ENCODE measurements at places on chromosomes 1 and 21.

DNA sequence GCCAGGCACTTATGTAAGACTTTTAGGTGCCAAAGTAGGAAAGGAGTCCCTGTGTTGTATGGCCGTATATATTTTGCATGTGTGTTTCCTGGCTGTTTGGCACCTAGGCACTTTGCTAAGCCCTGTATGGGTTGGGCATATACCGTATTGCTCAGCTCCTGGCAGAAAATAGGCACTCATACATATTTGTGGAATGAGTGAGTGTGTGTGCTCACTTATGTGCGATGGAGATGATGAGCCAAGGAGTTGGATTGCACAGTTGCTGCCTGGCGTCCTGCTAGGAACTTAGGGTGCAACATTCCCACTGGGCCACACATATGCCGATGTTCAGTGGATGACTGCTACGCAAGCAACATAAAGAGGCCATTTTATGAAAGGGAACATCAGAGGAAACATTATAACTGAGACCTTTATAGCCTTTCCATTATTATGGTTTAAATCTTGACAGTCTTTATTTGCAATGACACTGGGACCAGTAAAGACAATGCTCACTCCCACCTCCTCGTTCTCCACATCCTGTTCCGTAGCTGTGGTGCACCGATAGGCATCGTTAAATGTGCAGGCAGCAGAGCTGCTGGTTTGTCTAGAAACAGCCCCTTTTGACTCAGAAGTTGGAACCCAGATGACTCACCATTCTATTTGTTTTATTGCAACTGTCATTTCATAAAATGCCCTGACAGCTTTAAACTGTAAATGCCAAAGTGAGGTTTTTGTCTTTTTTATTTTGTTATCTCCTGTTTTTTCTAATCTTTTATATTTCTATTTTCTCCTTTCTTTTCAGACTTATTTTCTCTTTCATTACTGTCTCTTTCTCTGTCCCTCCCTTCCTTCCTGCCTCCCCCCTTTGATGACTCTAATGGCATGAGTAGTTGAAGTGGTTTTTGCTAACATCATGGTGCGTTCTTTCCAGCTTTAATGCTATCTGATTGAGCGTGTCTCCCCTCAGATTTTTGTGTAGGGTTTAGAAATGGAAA lies 36.1 kb downstream of the PEX14 start:
- no peak for DNase-seq

GRCh38 chr1:196070940-196071339 lies 537.3 kb downstream of the KCNT2 start:
- DNase-seq: no peak

DNA sequence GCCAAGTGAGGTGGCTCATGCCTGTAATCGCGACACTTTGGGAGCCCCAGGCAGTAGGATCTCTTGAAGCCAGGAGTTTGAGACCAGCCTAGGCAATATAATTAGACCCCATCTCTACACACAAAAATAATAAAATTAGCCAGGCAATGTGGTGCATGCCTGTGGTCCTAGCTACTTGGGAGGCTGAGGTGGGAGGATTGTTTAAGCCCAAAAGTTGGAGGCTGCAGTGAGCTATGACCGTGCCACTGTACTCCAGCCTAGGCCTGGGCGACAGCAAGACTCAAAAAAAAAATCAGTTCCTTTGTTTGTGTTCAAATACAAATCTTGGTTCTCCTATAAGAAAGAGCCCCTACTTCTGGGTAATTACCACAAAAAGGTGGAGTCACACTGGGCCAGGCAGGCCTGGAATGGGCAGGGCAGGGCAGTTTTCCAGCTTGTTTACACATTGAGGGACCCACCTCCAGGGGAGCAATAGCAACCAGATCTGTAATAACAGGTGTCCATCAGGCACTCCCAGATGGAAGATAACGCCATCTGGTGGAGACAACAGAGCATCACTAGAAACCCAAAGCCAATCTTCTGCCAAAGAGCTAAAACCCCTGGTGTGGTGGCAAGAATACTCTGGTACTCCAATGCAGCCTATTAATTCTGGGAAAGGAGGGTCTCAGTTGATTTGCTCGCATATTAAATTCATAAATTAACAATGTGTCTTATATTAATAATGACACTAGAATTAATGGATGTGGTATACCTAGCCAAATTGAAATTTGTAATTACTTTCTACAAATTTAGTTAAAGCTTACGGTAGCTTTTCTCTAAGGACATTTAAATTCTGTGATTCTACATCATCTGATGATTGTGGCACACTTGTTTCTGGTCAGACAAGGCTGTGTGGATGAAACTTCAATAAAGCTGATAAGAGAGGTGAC lies 13.2 kb downstream of the PPP1R15B start:
- DNase-seq: no peak

DNA sequence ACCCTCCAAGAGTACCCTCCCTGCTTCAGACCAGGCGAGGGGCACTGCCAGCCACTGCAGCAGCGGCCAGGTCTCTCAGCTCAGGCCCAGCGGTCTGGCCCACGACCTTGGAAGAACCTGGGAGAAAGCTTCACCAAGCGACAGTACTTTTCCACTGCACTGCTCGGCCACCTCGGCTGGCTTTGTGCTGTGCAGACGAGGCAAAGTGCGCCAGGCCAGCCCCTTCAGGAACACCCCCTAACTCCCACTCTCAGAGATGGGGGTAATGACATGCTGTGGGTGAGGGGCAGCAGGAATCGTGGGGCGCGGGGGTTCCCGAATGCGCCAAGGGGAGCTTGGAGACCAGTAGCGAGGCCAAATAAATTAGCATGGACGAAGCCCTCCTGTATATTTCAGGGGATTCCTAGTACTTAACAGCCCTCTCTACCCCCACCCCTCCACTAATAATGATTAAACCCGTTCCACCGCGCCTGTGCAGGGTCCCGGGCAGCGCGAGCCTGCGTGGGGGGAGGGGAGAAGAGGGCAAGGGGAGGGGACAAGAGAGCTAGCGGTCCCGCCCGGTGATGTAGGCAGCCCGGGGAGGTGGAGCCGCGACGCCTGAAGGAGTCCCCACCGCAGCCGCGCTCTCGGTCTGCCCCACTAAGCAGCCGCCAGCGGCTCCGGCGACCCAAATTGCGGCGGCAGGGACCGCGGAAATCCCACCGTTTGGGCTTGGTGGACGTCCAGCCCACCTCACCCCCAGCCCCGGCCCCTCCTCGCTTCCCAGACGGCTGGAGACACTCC lies at the start of gene FAM43B:
TSS of gene FAM43B (plus strand) at position 629 of the 783 bp plus-strand sequence. CDS start 401 bp downstream, outside the sequence.
- DNase-seq: no peak

GRCh38 chr1:99784809-99785255 lies 18.4 kb upstream of the FRRS1 start:
- no peak for DNase-seq

DNA sequence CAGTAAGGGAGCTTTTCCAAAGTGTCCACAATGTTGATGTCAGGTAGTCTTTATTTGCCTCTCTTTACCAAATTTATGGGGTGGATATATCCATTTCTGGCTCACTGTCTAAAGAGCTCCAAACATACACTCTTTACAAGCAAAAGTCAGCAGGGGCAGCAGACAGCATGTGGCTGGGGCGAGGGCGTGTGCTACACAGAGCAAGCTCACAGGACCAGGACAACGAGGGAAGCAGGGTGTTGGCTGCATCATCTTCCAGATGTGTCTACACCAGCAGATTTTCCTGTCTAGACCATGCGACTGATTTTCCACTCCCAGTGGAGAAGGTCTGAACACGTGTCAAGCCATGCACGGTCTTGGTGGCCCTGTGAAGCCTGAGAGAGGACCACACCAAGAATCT lies 123.8 kb downstream of the TRABD2B start:
- no peak for DNase-seq

- DNase-seq: no peak
Measured at GRCh38 chr1:110548381-110548780, 29.4 kb upstream of the KCNA10 start.

DNA sequence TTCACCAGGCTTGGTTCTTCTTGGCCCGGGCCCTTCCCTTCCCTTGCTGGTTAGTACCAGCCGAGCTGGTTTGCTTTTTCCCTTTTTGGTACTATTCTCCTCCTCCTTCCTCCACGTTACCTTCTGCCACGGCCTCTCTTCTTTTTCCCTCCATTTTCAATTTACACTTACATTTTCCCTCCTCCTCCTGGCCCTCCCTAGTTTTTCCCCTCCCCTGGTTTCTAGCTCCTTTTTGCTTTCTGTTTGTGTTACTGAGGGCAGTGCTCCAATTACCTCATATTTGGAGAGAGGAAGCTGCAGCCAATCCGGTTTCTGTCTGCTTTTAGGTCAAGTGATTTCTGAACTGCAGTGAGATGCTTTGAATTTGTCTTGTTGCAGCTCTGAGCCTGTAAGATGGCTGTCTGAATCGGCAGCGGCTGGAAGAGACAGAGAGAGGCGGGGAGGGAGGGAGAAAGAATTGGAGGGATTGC lies 63.7 kb downstream of the MACF1 start:
- no peak for DNase-seq

DNA sequence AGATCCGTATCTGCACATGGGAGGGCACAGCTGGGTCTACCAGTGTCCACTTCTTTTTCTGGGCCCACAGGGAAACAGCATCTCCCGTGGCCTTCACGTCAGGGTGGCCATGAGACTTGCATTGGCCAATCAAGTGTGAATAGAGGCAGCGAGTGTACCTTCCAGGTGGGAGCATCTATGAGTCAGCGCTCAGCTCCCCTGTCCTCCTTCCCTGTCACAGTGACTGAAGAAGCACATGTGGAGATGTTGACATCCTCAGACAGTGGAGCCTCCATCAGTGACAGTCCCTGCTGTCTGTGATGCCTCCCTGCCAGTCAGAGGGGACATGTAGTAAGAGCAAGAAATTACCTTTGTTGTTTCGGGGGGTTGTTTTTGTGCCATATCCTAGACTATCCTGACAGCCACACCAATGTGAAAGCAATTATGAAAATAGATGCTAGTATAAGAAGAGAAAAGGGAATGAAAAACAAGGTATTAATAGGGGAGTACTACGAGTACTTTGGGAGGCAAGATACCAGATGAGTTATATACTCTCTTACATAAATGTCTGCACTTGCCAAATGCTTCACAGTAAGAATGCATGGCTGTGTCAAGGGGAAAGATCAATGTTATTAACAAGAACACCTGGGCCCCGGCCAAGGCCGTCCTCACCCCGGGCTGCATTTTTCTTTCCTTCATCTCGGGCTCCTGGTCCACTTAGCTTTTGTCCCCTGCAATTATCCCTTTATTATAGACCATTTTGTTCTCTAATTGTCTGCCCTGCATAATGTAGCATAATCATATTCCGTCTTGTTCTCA lies 86.0 kb downstream of the MATN1 start:
- DNase-seq: no peak

DNA sequence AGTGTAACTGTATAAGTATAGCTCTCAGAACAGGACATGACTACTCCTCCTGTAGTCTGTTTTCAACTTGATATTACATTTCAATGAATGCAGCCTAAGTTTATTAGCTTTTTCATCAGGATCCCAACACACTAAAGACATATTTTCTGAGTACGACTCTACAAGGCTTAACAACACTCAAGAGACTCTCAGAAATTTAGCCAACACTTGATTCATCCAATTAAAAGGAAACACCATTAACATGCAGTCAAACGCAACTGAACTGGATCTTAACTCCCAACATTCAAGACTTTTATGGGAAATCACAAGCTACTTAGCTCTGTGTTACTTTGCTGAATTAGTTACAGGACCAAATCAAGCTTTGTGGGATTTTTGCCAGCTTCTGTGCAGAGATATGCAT lies 65.2 kb upstream of the SGIP1 start:
- DNase-seq: no peak

DNA sequence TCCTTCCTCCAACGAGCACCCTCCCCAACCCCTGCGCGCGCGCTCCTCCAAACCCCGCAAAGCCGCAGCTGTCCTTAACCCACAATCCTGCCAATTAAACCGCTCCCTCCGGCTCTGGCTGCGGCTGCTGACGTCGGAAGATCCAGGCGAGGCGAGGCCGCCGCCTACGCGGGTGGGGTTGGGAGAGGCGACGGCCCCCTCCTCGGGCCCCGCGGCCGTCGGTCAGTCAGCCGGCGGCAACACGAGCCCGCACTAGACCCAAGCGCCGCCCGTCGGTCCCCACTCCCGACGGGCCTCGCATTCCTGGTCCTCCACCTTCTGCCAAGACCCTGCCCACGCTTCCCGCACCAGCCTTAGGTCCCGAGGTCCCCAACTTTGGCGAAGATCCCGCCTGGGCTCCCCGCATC lies 75.4 kb downstream of the VWA5B1 start:
- no peak for DNase-seq

GRCh38 chr1:159008744-159009188 lies 941 bp upstream of the IFI16 start:
- no peak for DNase-seq

- no peak for DNase-seq
Measured at GRCh38 chr1:88150330-88150729, 533.7 kb upstream of the PKN2 start.

DNA sequence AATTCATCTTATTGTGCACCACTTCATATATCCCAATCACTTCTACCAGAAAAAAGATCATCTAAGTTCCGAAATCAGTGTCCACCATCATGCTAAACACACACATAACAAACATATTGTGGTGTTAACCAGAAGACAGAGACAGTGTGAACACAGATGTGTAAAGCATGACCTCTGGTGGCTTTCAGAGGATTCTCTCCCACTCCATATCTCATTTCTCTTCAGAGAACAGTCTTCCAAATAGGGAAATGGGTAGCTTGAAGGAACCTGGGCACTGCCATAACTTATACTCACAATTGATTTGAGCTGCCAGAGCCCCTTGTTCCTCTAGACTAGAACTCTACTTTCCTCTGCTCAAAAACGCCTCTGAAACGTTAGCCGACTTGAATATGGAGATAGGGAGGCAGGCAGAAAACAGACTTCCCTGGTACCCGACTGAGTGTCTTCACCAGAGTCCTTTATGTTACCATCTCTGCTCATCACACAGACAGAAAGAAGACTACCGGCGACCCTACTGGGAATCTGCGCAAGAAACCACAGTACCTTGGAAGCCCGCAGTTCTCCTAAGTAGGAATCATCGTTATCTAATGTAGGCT lies 1.8 kb upstream of the ELAPOR1 start:
- DNase-seq: no peak

GRCh38 chr1:152459596-152460528 lies 45.8 kb upstream of the CRNN start:
- DNase-seq: no peak
